ENCODE measurements at places on chromosomes 1 and 21.

DNA sequence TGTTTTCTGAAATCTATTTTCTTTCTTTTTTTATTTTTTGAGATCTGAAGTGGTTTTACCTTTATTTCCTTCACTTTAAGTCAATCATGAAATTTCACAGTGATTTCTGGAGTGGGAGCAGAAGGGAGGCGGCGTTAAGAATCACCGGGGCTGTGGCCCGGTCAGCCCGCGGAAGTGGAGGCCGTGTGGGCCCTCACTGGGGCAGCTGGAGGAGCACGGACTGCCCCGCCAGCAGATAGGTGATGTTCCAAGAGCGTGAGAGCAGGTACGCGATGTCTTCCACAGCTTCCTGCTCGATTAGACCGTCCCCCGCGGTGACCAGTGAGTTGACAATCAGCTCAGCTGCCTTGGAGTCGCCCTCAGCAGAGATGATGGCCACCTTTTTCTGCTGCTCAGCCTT, 10.6 kb upstream of the TP53BP2 start:
- no peak for DNase-seq

GRCh38 chr21:33881689-33882440, 33.7 kb downstream of the ATP5PO start:
- no peak for DNase-seq

GRCh38 chr1:42010381-42010780, 91.7 kb upstream of the HIVEP3 start:
- no peak for DNase-seq

GRCh38 chr1:62377043-62377562, 57.9 kb upstream of the KANK4 start:
- DNase-seq = no peak

- DNase-seq = no peak
These were observed 2.1 kb upstream of the PAX7 start for GRCh38 chr1:18628511-18628910.

DNA sequence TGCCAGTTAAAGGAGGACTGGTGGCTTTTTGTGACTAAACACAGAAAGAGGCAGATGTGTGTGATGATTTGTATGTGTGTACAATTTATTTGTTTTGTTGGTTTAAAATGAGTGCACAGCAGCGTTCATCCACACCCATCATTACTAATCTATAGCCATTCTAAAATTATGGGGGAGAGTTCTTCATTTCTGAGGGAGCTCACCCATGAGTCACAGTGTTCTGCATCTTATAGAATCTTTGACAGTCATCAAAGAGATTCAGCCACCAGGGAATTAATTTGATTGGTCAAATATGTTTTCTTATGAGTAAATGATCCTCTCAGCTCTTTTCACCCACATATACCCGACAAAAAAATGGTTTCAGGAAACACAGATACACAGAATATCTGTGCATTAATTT, 147.9 kb downstream of the GREM2 start:
- DNase-seq = no peak

DNA sequence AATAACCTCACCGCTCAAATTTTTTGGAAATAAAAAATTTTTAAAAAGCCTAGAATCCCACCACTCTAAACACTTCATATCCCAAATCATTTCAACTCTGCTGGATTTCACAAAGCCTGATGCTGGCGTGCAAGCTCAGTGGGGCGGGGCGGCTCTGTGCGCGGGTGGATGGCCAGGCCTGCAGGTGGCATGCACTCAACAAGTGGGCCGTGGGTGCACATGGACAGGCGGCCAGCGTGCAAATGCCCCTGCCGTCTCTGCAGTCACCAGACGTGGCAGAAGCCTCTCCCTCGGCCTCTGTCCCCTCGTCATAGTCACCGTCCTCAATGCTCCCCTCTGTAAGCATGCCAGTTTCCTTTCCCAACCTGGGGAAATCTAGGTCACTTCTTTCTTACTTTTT, 6.6 kb upstream of the PDE9A start:
- no peak for DNase-seq

DNA sequence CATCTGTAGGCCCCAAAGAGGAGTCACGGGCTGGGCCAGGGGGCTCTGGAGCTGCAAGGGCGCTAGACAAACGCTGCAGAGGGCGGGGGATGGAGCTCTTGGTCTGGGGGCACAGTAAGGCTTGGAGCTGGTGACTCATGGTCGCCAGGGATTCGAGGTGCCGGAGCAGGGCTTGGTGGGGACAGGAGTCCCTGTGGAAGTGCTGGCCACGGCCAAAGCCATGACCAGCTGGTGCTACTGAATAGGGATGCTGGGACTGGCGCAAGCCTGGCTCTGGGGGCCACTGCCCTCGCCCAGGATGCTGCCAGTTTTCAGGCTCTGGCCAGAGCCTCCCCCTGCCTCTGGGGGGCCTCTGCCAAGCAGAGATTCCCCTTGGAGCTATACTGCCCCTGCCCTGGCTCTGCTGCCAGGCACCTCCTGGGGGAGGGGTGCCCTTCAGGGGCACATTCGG, 25.2 kb downstream of the SPOCD1 start:
- DNase-seq = peak; percentile 10

GRCh38 chr1:117013309-117013858, 11.8 kb downstream of the CD101 start:
- no peak for DNase-seq

- DNase-seq = peak; percentile 25
These were observed 212.8 kb upstream of the RAB4A start for GRCh38 chr1:229058111-229058561.

GRCh38 chr21:21045518-21045917, 47.3 kb downstream of the NCAM2 start:
- no peak for DNase-seq

GRCh38 chr1:8121261-8122159, 95.4 kb upstream of the ERRFI1 start:
- no peak for DNase-seq

DNA sequence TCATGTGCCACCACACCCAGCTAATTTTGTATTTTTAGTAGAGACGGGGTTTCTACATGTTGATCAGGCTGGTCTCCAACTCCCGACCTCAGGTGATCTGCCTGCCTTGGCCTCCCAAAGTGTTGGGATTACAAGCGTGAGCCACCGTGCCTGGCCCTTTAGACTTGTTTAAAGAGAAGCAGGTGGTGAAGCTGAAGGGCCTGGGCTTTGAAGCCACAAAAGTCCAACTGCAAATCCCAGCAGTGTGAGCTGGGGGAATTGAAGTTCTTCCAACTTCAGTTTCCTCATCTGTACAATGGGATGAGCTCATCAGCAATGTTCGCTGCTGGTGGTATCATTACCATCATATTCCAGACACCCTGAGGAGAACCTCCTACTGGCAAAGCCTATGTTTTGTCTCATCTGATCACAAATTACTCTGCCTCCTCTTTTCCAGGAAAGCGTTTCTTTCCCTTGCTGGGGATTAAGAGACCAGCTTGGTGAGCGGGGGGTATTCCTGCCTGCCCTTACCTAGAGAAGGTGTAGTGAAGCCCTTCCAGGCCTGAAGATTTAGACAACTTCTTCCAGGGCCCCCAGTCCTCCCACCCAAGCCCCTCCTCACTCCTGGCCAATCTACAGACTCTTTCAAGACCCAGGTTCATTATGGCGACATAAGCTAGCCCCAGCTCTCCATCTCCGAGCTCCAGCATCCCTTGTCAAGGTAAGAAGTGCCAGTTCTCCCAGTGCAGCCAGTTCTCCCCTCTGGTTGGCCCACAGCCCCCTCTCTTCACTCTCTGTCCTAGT, 2.4 kb upstream of the SHISA4 start:
- DNase-seq = no peak

- no peak for DNase-seq
These were observed 58.5 kb upstream of the BCAR3 start for GRCh38 chr1:93740157-93740556.

DNA sequence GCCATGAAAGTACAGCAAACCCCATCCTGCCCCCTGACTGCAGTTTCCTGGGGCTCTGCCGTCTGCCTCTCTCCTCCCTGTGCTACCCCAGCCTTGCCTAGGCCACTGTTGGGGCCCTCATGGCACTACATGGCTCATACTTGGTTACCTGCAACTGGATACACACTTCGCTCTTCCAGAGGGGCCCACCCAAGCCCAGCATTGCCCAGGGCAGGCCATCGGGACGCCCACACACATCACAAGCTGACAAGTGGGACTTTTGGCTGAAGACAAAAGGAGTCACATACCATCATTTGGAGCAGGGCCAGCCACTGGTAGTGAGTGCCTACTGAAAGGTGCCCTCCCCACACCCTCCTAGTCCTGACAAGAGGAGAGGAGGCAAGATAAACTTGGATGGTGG, 82.8 kb downstream of the CD247 start:
- no peak for DNase-seq

DNA sequence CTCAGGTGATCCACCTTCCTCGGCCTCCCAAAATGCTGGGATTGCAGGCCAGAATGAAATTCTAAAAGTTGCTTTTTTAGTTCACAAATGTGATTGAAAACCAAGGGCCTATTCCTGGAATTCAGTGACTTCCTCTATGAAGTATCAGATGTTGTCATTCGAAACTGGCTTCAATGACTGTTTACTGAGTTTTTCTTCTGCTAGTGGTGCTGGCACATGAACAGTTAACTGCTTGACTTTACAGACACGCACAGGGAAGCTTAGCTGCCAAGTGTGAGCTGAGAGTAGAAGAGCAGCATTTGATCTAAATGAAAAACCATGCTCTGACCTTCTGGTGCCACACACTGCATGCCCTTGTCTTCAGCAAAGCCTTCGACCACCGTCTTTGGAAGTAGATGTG, 32.8 kb upstream of the AJAP1 start:
- DNase-seq = no peak

- peak; percentile 32 for DNase-seq
These were observed 2.3 kb downstream of the LDLRAD2 start for GRCh38 chr1:21814241-21814918.

- DNase-seq = no peak
These were observed 45.0 kb upstream of the SLC44A5 start for GRCh38 chr1:75655931-75656330.

DNA sequence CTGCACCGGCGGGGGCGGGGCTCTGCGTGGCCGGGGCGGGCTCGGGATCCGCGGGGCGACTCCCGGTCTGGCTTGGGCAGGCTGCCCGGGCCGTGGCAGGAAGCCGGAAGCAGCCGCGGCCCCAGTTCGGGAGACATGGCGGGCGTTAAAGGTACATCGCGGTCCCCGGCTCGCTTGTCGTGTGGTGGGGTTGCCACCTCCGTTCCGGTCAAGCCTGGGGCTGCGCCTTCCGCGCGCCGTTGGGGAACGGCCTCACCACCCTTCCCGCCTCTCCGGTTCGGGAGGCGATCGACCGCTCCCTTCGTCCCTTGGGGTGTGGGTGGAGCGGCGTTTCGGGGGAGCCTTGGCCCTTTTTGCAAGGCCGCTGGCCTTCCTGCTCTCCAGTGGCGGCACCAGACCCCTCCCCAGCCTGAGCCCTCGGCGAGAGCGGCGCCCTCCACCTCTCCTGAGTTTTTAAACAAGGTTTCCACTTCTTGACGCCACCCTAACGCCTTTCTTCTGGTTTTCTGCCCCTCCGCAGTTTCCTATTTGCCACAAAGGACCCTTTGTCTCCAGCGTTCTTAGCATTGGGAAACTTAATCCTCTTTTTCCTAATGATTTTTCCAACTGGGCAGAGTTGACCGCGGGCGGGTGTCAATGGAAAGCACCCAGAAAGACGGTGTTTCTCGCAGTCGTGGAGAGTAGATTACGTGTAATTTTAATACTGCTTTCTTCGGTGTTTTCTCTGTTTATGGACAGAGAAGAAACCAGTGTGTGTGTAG, at the start of the genes LEPR and LEPROT:
LEPR (plus strand) TSS at position 79 of the 761 bp plus-strand sequence. CDS start 144,898 bp downstream, outside the sequence.
LEPROT (plus strand) TSS at position 79 of the 761 bp plus-strand sequence; CDS start at position 136, 57 bp downstream.
- DNase-seq = no peak

DNA sequence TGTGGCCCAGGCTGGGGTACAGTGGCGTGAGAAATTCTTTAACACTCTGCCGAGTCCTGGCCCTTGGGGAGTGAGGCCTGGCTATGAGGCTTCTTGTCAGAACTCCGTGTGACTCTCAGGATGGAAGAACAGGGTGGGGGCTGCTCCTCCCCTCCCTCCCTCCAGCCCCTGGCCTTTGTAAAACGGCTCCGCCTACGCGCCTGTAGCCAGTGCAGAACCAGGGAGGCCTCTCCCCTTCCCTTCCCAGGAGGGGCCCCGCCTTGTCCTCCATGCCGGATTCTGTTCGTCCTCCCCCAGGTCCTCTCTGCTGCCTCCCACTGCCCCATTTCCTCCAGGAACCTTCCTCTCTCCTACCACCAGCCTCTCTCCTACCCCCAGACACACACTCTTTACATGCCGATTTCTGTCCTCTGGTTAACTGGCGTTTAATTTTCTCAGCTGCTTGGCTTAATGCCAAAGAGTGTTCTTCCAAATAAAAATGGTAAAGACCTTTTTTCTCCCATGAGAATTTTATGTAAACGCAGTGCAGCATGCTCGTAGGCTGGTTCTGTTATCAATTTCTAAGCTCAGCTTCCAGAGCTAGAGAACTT, 21.0 kb downstream of the PDE9A start:
- no peak for DNase-seq

- no peak for DNase-seq
These were observed 98.5 kb upstream of the HIVEP3 start for GRCh38 chr1:42017259-42017658.

Data from activated CD8-positive, alpha-beta memory T cell treated with anti-CD3 and anti-CD28 coated beads, Interleukin-2, amount 50 U/mL, for 4 hours (primary cell).